ENCODE measurements at places on chromosomes 2 and 18. TPM values are rescaled to one million over a fixed set of nuclear protein-coding genes. Genes with fewer than 3 reads are reported as not detected.

Gene MAB21L4
- total RNA-seq: not detected

DNA sequence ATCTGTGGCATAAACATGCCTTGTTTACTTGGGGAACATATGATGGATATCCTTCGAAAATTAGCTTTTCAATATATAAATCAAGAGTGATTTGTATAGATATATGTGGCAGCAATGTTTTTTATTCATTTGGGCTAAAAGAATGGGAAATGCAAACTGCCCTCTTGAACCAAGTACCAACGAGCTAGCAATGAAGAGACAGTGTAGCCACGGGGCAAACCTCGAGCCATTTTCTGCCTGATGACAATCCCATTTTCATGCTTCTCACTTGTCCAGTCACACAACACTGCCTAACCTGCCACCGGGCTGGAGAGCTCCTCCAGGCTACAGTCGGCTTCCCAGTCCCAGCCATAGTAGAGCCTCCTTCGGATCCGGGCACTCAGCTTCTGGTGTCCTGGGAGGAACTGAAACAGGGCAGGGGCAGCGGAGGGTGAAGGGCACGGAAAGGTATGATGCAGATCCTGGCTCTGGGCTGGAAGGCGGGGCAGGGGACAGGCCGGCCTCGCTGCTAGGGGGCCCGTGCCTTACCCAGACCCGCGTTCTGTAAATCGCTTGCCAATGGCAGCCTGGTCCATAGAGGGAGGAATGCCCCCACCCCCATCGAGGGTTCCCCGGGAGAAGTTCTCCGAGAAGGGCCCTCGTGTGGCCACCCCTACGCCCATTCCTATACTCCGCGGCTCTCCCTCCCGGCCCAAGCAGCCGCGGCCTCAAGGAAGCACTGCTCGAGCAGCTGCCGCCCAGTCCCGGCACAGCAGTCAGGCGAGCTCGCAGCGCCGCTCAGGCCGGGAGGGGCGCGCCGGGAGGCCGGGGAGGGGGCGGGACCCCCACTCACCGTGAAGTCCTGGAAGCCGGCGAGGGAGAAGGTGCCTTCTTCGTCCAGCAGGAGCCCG lies 552 bp downstream of the CNPPD1 start:
- DNase-seq: no peak

GRCh38 chr2:119749477-119750012 lies 10.2 kb upstream of the PTPN4 start:
- DNase-seq: no peak

GRCh38 chr18:48729404-48729803 lies 190.6 kb downstream of the CTIF start:
- no peak for DNase-seq

- DNase-seq: no peak
Measured at GRCh38 chr2:30339071-30339470, 107.7 kb downstream of the LBH start.

Gene DSG4
- not detected for total RNA-seq

- DNase-seq: no peak
Measured at GRCh38 chr2:177183860-177184259, 28.7 kb upstream of the HNRNPA3 start.

GRCh38 chr2:101500860-101501259 lies 25.9 kb upstream of the RFX8 start:
- no peak for DNase-seq

Gene ST8SIA5
- total RNA-seq: 0.76 TPM

GRCh38 chr2:33583194-33583938 lies 15.7 kb downstream of the FAM98A start:
- no peak for DNase-seq

DNA sequence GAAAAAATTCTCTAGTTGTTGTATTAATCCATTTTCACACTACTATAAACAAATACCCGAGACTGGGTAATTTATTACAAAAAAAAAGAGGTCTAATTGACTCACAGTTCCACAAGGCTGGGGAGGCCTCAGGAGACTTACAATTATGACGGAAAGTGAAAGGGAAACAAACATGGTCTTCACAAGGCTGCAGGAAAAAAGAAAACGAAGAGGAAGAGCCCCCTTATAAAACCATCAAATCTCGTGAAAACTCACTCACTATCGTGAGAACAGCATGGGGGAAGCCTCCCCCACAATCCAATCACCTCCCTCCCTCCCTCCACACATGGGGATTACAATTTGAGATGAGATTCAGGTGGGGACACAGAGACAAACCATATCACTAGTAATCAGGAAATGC lies 61.7 kb upstream of the SPTBN1 start:
- DNase-seq: no peak

Gene DNAH6
- 3.1 TPM for total RNA-seq

Data from uterus (tissue), 4 donors.